NCI-H1092 treated with DMSO at 0.1 percent for 48 hours (cell line): ENCODE measurements at places on chromosomes 6 and 20.

- DNase-seq: no peak
Observed at GRCh38 chr20:63814891-63815614, 16.0 kb downstream of the ZBTB46 start.

GRCh38 chr20:4850960-4851359 lies 129.3 kb downstream of the PRND start:
- no peak for DNase-seq

DNA sequence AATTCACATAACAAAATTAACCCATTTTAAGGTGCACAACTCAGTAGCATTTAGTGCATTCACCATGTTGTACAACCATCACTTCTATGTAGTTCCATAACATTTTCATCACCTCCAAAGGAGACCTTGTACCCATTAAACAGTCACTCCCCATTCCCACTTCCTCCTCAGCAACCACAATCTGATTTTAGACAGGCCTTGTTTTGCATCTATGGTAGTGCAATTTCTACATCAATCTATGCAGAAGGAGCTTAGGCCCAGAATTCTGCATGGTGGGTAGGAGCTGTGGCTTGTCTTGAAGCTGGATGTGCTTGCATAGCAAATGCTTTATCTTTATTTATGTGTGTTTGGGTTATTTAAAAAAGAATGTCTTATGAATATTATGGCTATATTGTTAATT lies 13.5 kb upstream of the HLA-DQA1 start:
- no peak for DNase-seq

DNA sequence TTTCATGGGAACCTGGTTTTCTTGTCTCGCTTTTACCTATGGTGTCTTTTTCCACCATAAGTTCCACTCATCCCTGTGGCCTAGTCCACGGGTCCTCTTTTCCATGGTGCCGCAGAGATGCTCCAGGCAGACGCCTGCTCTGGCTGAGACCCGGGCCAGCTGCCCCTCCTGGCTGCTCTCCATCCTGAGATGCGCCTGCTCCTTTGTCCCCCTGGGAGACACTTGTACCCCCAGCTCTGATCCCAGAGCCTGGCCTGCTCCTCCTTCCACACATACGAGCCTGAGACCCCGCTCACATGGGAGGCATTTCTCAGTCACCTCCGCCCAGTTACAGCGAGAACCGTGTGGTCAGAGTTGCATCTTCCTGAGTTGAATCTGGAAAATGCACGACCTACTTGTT lies 29.6 kb downstream of the RNASET2 start:
- no peak for DNase-seq

- no peak for DNase-seq
Observed at GRCh38 chr6:89260832-89261231, 43.7 kb upstream of the GABRR1 start.

GRCh38 chr6:35043381-35044130 lies 97.6 kb downstream of the TCP11 start:
- DNase-seq: no peak

DNA sequence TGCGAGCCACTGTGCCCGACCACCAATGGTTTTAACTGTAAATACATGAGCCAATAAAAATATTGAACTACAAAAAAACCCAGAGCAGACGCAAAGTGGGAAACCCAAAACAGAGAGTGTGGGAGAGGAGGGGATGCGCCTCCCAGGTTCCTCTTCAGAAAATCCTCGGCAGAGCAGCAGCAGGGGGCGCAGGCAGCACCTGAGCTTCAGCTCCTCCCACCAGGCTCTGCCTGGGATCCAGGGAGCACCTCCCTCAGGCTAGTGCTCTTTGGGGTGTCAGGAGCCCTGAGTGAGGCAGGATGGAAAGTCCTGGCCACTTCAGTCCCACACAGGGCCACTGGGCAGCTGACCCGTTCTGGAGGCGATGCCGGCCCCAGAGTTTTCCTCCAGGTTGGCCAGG lies 536.9 kb upstream of the CDH4 start:
- no peak for DNase-seq

DNA sequence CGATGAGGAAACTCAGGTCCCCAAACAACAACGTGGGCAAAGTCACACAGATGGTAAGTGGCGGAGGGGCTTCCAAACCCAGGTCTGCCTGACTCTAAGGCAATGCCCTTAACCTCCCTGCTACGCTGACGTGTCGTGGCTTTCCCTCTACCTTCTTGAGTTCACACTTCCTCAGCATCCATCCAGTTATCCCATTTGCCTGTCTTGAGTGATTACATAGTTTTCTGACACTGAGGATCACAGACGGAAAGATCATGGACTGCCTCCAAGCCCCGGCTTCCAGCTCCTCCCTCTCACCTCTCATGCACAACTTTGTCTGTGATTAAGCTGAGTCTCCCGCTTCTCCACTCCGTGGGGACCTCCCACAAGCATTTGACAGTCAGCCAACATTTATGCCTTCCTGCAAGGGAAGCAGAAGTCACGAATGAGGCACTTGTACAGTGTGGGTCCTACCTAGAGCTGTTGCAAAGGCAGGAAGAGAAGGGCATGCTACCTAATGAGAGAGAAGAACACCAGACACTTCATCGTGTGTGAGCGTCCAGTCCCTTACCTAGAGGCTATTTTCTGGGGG lies 33.8 kb downstream of the TBC1D7 start:
- no peak for DNase-seq

GRCh38 chr6:112202639-112203341 lies 51.6 kb downstream of the LAMA4 start:
- no peak for DNase-seq

GRCh38 chr20:11153819-11154218 lies 480.0 kb upstream of the JAG1 start:
- no peak for DNase-seq

DNA sequence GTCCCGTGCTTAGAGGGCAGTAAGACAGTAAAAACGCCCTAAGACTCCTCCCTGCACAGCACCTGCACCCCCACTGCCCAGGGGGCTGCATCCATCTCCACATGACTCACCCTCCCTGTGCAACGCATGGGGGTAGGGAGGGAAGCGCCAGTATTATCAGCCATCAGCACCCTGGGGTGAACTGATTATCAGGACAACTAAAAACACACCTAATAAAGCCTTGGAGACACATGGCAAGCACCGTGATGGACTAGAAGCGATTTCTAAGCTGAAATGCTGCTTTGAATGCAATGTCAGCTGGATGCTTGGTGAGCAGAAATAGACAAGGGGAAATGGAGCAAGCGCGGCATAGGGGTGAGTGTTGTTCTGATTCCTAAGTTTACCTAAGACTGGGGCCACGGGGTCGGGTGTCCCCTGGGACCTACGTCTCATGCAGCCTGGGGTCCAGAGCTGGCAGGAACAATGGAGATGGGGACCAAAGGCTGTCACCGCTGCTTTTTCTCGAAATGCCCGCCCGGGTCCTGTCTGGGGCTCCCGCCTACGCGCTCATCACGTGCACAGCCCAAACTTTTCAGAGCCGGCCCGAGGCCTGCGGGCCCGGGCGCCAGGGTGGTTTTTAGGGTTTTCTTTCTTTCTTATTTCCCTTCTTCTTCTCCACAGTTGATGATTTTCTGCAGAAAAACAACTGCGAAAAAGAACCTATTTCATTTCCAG lies 702 bp upstream of the TNFAIP3 start:
- DNase-seq: no peak

DNA sequence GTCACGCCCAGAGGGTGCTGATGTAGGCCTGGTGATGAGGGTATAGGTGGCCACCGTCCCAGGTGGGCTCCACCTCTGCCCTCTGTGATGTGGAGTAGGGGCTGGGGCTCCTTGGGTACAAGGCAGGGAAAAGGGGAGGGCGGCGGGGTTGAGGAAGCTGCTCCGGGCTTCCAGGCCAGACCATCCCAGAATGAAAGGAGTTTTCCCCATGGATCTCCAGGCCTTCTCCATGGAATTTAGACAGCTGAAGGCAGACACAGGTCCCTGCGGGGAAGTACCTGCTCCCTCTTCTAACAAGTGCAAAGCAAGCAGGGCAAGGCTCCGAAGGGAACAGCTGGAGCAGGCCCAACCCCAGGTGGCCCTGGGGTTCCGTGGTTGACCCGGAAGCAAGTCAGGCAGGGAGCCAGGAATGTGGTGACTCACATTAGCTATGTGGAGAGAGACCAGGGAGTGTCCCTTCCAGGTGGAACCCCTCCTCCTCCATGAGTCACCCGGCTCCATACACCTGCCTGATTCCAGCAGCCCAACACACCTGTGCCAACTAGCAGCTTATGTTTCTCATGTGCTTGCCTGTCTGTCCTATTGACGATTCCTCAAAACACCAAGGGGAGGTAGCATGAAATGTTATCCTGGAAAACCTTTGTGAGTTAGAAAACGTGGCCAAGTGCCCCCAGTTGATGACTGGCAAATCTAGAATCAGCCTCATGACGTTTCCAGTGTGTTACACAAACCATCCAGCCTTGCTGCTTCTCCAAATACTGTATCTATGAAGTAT lies 59.7 kb upstream of the SNX9 start:
- DNase-seq: peak; percentile 21

GRCh38 chr6:139055709-139056108 lies 27.2 kb downstream of the ABRACL start:
- DNase-seq: no peak

- DNase-seq: no peak
Observed at GRCh38 chr6:53837865-53838769, 43.3 kb downstream of the LRRC1 start.

GRCh38 chr20:60214901-60215815 lies 256.9 kb downstream of the CDH26 start:
- no peak for DNase-seq

- peak; percentile 66 for DNase-seq
Observed at GRCh38 chr20:1381753-1382591, 10.9 kb downstream of the FKBP1A start.

- DNase-seq: peak; percentile 3
Observed at GRCh38 chr6:52233975-52234823, 10.1 kb downstream of the IL17F start.

- no peak for DNase-seq
Observed at GRCh38 chr20:50837532-50838321, 42.9 kb downstream of the BCAS4 start.

DNA sequence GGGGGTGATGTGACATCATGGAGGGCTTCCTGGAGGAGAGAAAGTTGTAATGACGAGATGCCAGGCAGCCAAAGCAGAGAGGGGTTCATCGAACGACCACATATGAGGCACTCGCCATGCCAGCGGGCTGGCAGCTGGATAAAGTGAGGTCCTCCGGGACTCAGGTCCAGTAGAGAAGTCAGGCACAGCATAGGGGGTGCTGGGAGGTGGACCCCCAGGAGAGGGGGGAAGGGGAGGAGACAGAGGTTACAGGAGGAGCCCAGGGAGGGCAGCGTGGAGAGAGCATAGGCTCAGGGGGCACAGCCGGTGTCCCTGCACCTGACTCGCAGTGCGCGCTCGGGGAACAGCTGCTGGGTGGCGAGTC lies 174.7 kb downstream of the BMP7 start:
- DNase-seq: no peak

DNA sequence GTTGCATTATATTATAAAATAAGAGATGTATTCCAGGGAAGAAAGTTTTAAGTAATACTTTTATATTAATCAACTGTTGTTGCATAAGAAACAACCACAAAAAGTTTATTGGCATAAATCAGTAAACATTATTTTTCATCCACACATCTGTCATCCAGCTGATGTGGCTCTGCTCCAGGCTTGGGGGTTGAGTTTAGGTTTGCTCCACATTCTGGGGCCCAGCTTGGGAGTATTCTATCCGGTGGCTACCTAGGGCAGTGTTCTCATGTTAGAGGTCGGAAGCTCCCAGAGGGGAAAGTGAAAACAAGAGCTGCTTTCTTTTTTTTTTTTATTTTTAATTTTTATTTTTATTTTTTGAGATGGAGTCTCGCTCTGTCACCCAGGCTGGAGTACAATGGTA lies 728.4 kb upstream of the FLRT3 start:
- DNase-seq: no peak

DNA sequence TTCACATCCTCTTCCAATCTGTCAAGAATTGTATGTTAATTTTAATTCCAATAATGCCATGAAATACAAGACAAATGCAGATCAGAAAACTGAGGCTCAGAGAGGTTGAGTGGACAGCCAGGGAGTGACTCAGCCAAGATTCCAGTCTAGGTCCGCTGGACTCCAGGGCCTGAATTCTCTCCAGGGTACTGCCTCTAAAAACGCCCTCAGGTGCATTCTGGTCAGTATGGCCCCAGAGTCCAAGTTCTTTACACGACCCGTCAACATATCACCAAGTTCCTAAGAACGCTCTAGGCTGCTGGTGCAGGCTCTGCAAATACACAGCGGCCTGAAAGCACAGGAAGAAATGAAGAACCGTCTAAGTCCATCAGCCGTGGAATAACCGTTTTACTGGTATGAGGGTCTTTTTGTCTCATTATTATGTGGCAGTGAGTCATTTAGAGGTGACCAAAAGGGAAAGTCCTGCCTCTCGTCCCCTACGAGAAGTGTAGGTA lies 709 bp upstream of the ASXL1 start:
- DNase-seq: no peak

DNA sequence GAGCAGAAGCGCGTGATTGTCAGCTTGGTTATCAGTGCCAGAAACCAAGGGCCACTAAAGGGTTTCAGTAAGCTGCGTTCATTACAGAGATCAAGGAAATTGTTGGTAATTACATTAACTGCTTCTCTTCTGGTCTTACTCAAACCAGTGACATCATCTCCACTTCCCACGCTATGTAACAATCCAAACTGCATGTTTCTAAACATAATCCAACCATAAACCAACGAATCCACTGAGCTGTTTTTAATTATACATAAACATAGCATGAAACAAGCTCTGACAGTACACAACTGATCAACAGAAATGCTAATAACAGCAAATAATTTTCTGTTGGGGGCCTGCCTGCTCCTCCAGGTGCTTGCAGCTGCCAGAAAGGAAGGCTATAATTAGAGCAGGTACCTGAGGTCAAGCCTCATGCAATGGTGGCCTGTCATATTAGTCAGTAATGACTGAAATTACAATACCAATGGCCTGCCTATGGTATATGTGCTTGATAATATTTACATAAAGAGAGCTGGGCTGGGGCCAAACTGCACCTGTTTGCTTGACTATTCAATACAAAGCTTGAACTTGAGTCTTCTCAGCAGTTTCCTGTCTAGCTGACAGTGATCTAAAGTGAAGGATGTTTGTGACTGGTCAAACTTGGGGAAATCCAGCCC lies 40.1 kb downstream of the ILRUN start:
- peak; percentile 67 for DNase-seq

- no peak for DNase-seq
Observed at GRCh38 chr20:57076152-57076652, 190.2 kb downstream of the BMP7 start.

- DNase-seq: no peak
Observed at GRCh38 chr6:128515550-128516513, 4.6 kb downstream of the PTPRK start.

- DNase-seq: no peak
Observed at GRCh38 chr20:55054453-55054852, 579.1 kb downstream of the DOK5 start.

GRCh38 chr6:137800762-137801161 lies 66.3 kb upstream of the TNFAIP3 start:
- DNase-seq: no peak
